Adipocyte (in vitro differentiated cells): ENCODE measurements at places on chromosomes 7 and 10.
A peak's percentile ranks its signal among the peaks of the same experiment; 100 is the strongest.

DNA sequence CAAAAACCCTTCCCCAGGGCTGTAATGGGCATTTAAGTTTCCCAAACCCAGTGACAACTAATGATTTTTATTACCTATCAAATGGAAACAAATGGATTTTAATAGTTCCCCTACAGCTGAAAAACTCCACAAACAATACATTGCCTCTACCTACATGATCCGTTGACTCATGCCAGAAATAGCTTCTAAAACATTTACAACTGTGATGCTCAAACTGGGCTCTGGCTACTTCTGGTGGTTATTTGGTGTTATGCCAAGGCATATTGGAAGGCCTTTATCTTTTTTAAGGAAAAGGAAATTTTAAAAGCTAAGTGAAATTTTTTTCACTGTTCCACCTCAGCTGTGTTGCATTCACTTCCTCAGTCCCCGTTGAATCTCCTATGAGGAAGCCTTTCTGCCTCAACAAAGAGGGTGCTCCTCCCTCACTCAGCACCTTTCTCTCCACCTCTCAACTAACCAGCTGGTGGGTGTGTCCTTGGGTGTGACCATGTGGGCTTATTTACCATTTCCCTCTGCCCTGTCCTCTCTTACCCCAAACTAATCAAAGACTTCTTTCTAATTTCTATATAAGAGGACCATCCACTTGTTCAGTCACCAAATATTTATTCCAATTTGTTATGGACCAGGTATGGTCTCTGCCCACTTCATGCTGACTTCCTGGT is 82.9 kb downstream of the PRTFDC1 start:
- DNase-seq, result no peak

- no peak for DNase-seq
Measured at GRCh38 chr7:12422554-12423320, 19.1 kb upstream of the VWDE start.

- no peak for DNase-seq
Measured at GRCh38 chr10:48999346-48999745, 59.7 kb upstream of the LRRC18 start.

GRCh38 chr7:42984137-42984536 is 52.0 kb downstream of the MRPL32 start:
- no peak for DNase-seq

DNA sequence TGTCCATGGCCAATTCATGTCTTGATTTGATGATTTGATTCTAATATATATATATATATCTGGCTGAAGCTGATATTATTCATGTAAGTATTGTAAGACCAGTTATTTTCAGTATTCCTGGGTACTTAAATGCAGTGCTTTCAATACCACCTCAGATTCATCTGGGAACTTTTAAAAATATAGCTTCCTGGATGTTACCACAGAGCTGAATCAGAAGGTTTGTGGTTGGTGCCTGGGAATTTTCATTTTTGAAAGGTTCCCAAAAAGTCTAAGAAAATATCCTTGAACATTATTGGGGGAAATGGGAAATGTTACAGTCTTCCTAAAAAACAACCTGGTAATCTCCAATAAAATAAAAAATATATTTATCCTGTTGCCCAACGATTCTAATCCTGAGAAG is 10.7 kb upstream of the PPP3CB start:
- no peak for DNase-seq

- DNase-seq, result no peak
Measured at GRCh38 chr10:50395851-50396250, 144.5 kb upstream of the ASAH2 start.

DNA sequence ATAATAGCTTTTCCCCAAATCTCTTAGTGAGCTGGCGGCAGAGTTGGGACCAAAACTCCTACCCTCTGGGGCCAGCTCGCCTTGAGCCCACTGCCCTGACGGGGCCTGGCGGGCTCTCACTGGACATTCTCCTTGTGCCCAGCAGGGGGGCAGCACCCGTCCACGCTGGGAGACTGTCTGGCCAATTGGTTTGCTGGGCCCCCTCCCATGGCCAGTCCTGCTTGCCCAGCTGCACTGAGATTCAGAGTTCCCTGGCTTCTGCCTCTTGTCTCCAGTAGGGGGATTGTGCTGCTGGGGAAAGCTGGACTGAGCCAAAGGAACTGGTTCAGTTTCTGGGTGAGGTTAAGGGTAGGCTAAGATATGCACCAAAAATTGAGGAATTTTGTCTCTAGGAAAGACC is 59.8 kb downstream of the RAMP3 start:
- DNase-seq, result no peak

DNA sequence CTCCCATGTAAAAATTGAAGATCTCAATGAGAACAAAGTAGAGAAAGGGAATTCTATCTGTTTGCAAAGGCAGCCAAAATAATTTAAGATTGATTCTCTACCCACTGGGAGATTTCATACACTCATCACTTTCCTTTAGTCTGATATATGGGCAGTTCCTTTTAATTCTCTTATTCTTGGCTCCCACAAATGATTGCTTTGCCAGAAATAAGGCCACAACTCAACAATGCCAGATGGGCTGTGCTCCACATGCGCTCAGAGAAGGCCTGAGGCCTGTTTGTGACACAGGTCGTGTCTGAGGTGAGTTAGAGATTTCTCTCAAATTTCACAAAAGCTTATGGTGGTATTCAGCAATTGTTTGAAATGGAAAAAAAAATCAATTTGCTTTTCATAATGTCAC is 501.9 kb upstream of the SEMA3D start:
- no peak for DNase-seq

GRCh38 chr7:97043281-97043680 is 18.6 kb upstream of the DLX5 start:
- no peak for DNase-seq

- DNase-seq, result no peak
Measured at GRCh38 chr10:122190176-122190943, 80.7 kb upstream of the BTBD16 start.

DNA sequence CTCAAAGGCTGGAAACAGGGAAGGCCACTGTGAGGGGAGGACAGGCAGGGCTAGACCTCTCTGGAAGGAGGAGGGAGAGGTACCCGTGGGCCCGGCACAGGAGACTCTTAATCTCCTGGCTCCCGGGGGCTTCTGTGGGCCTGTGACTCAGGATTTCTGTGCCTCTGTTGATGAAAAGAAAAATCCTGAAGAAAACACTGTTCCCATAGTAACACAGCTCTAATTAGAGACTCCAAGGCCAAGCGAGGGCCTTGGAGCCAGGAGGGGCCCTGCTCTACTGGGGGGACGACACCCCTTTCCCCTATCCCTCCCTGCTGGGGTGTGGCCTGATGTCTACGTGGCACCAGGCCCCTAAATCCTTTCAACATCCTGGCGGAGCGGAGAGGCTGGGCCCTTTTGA is 174.1 kb upstream of the TNRC18 start:
- peak; percentile 57 for DNase-seq

DNA sequence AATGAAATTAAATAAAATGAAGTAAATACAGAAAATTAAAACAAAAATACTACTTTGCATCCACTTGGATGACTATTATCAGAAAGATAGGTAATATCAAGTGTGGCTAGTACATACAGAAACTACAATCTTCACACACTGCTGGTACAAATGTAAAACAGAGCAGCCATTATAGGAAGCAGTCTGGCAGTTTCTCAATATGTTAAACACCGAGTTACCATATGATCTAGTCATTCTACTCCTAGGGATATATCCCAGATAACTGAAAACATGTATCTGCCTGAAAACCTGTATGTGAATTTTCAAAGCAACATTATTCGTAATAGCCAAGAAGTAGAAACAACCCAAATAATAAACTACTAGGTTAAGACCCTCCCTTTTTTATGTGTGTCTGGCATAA is 33.4 kb downstream of the LARP4B start:
- no peak for DNase-seq

- no peak for DNase-seq
Measured at GRCh38 chr7:35329026-35329425, 75.1 kb upstream of the TBX20 start.

GRCh38 chr10:76879116-76879913 is 758.3 kb downstream of the KCNMA1 start:
- DNase-seq, result no peak

DNA sequence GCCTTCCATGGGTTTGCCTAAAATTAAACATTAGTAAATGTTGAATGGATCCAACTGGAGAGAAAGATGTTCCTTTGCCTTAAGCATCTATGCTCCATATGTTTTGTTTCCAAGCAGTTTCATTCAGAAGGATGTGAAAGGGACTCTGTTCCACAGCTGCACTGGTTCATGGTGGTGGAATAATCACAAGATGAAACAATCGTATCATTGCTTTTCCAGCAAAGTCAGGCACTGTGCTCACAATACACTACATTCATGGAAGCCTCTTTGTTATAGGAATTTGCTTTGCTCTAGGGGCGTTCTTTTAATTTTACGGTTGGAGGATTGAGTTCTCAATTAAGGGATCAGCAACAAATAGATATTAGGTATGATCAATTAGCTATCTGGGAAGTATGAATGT is 33.8 kb downstream of the RAMP3 start:
- DNase-seq, result no peak

DNA sequence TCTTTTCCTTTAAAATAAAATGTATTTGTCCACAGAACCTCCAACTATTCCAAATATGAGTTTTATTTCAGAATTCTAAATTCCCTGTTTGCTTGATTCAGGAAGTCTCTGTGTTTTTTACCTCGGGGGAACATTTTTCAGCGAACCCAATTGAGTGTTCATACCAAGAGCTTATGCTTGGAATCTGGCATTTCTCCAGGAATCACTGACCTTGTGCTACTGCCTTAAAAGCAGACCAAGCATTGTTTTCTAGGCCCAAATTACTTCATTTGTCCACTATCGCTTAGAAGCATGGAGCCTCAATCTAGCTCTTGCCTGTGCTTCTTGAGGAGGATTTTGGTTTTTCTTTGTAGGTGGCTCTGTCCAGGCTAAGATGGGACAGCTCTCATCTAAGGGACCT is 59.4 kb downstream of the EBLN1 start:
- peak; percentile 40 for DNase-seq

- DNase-seq, result peak; percentile 15
Measured at GRCh38 chr10:106609470-106610266, 554.8 kb downstream of the SORCS1 start.

DNA sequence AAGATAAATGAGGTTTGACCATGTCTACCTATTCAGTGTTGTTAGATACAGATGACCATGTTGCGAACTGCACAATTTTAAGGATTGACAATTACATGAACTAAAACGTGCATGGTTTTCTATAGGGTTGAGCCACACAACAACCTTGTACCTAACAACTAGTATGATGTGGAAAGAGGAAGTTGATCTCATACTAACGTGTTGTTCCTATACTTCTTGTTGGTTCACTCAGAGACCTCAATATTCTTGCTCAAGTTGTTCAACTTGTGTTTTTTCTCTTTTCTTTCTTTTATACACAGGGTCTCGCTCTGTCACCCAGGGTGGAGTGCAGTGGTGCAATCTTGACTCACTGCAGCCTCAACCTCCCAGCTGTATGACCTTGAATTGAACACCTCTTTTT is 6.1 kb upstream of the KEL start:
- no peak for DNase-seq

DNA sequence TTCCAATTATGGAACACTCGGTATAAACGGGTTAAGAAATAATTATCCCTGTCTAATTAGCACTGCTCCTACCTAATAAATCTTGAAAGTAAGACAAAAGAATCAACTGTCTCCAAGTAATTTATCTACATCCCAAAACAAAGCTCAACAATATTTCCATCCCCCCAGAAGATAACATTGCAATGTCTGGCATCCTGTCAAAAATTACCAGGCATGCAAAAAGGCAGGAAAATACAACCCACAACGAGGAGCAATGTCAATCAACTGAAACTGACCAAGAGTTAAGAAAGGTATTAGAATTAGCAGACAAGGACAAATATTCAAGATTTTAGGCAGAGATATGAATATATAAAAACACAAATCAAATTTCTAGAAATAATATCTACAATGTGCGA is 84.5 kb upstream of the SVIL start:
- no peak for DNase-seq

GRCh38 chr7:50591480-50592438 is 26.6 kb upstream of the DDC start:
- no peak for DNase-seq

DNA sequence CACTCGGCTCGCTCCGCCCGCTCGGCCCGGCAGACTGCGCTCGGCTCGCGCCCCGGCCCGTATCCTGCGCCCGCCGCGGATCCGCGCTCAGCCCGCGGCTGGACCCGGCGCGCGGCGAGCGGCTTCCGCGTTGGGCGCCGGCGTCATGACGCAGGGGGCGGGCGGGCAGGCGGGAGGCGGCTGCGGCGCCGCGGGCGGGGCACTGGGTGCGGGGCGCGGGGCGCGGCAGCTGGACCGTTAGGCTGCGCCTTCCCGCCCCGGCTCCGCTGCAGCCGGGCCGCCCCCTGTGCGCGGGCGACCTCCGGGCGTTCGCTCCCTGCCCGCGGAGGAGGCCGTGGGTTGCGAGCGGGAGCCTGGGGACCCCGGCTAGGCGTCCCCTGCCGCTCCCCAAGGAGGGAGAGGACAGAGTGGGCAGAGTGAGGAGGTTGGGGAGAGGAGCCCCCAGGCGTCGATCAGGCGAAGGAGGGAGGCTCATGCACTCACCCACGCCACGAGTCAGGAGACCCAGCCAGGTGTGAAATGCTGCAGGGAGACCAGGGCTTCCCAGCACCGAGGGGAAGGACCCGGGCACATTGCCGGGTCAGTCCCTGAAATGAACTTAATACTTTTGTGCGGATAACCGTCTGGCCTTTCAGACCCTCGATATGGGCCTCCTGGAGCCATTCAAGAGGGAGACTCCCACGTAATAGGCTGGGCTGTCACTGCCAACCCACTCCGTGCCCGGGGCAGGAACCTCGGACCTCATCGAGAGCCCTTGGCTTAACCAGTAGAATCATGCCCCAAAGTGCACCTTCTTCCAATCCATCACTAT is at the start of gene PIP4K2A:
Gene PIP4K2A, minus strand, starts transcription at position 100 of the 811 bp plus-strand sequence. CDS start 252 bp downstream, outside the sequence.
- DNase-seq, result peak; percentile 94

- peak; percentile 99 for DNase-seq
Measured at GRCh38 chr7:94394437-94395140, at the start of gene COL1A2. Gene COL1A2 (plus strand): TSS chr7:94394895. CDS start chr7:94395032, 137 bp downstream.

- DNase-seq, result no peak
Measured at GRCh38 chr10:5570007-5570655, 45.4 kb downstream of the CALML3 start.

DNA sequence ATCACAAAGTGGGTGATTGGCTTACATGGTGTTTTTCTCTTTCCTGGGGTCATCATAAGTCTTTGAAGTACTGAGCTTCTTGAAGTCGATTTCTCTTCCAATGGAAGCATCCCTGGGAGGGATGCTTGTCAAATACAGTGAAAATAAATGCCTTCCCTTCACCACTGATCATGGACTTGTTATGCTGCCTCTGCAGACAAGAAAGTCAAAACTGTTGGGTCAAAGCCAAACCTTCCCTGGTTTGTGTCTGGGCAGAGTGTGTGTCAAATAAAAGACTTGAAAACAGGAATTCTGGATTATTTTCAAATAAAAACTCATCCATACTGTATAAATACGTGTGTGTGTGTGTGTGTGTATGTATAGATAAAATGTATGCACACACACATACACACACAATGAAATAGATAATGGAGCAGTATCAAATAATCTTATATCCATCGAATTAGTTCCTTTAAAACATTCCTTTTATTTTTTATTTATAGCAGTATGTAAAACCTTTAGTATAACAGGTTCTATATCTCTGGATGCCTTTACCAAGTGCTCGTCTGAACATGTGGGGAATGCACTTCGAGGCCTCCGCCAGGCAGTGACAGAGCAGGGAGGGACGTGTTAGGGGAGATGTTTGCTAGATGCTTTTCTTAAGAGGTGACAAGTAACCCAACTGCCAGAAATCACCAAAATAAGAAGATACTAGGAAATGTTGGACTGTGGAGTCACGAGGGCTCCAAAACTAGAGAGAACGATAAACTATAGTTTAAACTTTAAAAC is 27.2 kb upstream of the WNT16 start:
- peak; percentile 42 for DNase-seq
